ENCODE measurements at places on chromosomes 12 and 14.

DNA sequence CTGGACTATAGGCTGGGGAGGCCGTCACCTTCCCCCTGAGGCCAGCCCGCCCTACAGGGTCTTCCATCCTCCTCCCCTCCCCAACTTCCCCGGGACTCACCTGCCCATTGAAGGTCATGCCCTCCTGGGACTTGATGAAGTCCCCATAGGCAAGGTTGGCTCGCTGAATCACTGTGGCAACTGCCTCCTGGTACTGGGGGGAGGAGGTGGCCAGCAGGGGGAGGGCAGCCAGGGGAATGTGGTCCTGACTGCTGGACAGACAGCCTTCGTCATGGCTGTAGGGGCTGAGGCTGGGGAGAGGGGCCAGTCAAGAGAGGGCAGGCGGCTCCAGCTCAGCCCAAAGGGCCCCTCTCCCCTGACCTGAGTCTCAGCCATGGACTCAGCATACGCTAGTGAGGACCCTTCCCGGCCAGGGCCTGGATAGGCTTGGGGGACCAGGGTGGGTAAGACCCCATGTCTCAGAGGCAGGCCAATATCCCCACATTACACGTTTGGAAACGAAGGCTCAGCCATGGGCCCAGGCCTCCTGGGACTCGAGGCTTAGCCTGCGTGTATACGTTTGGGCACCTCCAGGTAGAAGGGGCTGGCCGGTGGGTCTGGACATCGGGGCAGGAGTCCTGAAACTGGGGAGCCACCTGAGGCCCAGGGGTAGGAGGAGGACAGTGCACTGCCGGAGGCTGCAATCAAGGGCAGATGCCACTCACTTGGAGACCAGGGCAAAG lies 16.3 kb downstream of the ARL6IP4 start:
- DNase-seq = no peak

DNA sequence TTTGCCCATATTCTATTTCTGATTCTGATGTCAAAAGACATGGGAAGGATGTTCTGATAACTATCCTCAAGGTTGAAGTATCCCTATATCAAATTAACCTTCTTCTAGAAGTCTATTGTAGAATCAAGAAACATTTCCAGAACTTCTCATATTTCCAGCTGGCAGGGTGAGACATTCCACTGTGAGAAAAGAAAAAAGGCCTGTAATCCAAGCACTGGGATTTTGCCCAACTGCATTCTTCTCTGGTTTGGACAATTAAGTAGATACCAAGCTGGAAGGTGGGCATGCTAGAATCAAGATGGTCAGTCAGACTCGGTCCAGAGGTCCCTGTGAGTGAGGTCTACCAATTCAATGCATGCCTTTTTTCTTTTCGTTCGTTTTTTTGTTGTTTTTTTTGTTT lies 60.9 kb downstream of the MAP3K9 start:
- DNase-seq = no peak

DNA sequence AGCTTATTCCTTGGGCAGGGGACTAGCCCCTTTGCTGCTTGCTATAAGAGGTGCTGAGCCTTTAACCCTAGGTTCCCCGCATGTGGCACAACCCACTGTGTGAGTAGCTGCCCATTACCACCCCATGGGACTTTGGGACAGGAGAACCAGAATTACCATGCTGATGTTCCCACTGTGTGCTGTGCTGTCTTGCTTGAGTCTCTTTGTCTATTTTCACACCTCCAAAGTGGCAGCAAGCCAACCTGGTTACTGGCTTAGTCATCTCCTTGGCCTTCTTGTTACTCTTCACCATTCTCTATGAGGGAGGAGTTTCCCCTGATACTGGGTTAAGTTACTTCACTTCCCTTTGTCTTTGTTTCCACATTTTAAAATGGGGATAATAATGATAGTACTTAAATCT lies 73.4 kb upstream of the ETV6 start:
- no peak for DNase-seq

GRCh38 chr12:54958048-54958658 lies 26.4 kb downstream of the TESPA1 start:
- DNase-seq = no peak

- DNase-seq = no peak
Observed at GRCh38 chr12:12983420-12984035, 16.5 kb downstream of the HEBP1 start.

DNA sequence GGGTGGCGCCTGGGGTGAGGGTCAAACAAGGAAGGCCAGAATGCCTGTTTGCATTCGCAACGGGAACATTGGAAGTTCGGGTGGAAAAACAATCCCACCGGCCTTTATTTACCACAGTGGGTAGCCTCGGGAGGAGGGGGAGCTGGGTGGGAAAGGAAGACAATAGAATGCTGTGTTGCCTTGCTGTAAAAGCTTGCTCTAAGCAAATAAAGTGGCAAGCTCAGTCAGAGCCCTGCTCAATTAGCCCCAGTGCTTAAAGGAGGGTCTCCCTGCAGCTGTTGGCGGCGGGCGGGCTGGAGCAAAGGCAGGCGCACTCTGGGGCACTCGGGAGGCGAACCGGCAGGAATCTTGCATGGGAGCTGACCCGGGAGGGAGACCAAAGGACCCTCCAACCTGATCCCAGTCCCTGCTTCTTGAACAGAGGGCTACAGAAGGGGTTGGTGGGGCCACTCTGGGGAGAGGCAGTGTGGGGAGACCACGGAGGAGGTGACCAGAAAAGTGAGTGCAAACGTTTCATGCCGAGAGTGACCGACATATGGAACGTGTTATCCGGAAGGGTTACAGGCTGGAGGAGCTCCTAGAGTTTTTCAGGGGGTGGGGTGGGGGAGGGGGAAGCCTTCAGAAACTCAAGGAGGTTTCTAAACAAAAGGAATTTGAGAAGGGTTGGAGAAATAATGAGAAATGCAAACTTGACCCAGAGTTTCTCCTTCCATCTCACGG lies 48.5 kb downstream of the NTF3 start:
- no peak for DNase-seq

DNA sequence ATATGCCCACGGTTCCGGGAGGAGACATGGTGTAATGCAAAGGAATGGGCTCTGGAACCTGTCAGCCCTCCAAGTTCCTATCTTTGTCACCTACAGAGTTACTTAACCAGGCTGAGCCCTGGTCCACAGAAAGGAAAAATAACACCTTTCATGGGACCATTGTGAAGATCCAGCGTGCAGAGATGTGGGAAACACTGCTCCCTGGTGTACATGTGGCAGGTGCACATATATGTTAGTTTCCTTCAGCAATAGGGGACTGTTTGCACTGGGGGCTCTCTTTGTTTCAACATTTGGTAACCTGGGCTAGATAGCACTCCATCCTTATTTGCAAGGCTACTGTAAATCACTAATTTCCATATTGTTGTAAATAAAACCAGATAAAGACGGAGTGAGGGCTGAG lies 72.3 kb downstream of the ANO2 start:
- DNase-seq = no peak

DNA sequence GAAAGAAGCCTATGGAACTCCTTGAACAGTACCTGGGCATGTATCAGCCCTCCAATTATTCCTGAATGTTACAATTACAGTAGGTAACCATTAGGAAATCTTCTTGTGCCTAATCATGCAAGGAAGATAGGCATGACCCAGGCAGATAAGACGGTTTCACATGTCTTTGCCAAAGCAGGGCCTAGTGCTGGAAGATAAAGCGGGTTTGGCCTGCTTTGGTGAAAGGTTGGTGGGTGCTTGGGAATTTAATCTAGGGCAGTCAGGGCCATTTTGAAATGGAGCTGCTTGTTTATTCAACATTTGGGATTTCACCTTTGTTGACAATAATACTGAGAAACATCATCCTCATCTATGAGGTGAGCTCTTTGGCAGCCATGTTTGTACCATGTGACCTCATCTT lies 12.5 kb upstream of the SRSF5 start:
- DNase-seq = no peak

- no peak for DNase-seq
Observed at GRCh38 chr12:104598342-104599271, 141.9 kb downstream of the CHST11 start.

DNA sequence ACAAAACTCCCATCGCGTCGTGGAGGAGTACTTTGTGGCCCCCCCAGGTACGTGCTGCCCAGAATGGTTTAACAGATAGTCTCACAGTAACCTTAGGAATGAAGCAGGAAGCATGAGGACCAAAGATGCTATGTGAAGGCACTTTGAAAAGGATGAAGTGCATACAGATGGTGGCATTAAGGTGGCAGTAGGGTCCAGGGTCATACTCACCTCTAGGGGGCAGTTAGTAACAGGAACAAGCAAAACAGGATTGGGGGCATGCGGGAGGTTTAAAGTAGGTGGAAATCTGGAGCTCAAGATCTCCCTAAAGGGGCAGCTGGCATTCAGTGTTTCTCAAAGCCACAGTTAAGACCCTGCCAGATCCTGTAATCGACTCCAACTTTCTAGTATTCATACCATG lies 10.9 kb downstream of the GATC start:
- no peak for DNase-seq

DNA sequence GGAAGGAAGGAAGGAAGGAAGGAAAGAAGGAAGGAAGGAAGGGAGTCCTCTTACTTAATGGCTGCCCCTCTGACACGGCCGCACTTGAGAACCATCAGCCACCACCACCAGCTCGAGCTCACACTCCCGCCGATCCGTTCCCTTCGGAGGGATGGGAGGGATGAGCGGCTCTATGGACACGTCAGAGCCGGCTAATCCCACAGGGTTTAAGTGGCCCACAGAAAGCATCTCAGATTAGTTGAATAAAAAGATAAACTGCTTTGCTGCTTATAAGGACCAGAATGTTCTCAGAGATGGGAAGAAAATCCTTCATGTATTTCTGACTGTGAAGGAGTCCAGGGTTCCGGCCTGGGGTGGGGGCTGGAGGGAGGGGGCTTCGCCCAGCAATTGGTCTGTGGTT lies 31.1 kb downstream of the PRIMA1 start:
- no peak for DNase-seq

GRCh38 chr12:120224304-120225199 lies 23.6 kb upstream of the RPLP0 start:
- no peak for DNase-seq

DNA sequence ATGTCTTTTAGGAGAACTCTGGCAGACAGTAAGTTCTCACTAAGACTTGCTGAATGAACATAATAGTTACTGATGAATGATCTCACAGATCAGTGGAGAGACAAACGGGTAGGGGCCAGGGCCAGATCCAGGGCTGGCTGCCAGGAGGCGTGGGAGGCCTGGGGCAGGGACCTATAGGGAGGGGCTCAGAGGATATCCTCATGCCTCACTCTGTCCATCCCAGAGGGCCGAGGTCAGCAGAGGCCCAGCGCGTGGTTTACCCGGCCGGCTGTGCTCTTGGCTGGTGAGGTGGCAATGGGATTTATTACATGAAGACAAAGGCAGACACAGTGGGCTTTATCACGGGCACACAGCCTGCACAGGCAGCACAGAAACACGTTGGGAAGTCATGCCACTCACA lies 85.4 kb downstream of the CHGA start:
- DNase-seq = no peak

DNA sequence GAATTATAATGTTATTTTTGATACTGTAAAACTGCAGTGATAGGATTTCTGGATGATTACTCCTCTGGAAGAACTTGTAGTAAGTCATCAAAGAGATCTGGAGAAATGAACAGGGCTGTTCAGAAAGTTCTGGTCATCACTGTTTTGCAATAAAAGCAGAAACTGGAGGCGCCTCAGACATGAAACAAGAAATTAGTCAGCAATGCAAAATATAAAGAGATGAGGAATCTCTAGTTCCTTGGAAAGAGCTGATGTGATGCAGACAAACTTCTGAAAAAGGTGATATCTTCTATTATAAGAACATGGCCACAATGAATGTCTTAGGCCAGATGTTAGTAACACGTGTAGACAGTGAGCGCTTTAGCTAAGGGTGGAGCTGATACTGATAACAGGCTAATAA lies 9.5 kb downstream of the ACIN1 start:
- DNase-seq = no peak

- no peak for DNase-seq
Observed at GRCh38 chr14:50233166-50233950, 2.0 kb upstream of the SOS2 start.

- DNase-seq = no peak
Observed at GRCh38 chr12:75432924-75433323, 42.0 kb downstream of the GLIPR1L2 start.

DNA sequence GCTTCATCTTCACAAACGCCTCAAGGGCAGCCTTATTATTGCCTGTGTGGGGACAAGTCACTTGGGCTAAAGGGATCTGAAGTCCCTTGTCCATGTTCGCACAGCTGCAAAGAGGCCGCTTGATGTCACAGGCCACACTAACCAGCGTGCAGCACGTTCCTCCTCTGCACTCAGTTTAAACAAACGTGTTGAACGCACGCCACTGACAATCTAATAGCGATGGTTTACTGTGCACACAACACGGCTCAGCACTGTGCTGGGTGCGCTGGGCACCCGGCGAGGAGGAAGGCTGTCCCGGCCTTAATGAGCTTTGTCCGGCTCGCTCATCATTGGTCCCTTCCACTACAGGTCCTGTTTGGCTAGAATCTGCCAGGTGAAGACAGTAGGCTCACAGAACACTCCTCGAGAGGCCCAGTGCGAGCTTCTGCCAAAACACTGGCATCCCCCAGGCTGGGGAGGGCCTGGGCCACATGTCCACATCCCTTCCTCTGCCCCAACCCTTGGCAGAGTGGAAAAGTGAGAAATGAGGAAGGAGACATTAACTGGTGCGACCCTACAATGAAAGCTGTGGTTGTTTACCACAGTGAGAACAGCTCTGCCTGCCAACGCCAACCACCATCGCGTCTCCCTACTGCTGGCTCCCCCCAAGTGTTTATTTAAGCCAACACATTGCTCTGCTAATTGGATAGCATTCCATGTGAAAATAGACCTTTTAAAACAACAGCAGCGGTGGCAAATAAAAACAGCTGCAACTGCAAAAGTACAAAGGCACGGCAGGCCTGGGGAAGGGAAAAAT lies 113.2 kb downstream of the RBM19 start:
- no peak for DNase-seq

DNA sequence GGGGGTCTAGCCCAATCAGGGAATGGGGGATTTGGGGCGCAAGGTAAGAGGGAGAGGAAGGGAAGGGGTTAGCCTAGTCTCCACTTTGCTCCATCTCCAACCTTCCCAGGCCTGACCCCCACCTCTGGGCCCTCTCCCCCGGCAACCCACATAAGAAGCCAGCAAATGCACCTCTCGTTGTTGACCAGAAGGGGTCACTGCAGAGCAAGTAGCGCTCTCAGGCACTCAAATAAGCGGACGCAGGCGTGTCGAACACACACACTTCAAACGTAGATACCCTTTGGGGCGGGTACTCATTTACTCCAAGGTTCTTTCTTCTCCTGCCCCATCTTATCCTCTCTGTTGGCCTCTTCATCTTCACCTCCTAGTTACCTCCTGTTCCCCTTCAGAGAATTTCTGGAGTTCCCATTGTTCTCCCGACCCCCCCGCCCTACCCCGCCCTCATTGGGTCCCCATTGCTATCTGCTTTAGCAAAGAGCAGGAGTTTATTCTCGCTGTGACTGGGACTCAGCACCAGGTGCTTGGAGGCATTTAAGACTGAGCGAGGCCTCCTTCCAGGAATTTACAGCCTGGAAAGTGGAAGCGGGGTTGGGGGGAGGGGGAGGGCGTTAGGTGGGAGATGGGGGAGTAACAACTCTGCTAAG lies 1.5 kb upstream of the SRRM4 start:
- DNase-seq = no peak

DNA sequence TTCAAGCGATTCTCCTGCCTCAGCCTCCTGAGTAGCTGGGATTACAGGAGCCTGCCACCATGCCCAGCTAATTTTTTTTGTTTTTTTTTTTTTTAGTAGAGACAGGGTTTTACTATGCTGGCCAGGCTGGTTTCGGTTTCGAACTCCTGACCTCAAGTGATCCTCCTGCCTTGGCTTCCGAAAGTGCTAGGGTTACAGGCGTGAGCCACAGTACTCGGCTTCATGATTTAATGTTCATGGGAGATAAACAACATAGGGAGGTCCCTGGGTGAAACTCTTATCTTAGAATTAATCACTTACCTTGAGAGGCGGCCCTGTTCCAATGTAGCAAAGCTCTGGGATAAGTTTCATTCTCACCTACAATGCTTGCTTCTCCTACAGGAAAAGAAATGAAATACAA lies 48.3 kb downstream of the SEL1L start:
- no peak for DNase-seq

Measured in stimulated activated CD8-positive, alpha-beta memory T cell treated with anti-CD3 and anti-CD28 coated beads, Interleukin-15, amount 100 ng/mL, for 4 hours (primary cell).